ENCODE measurements at places on chromosomes 13 and 19.

DNA sequence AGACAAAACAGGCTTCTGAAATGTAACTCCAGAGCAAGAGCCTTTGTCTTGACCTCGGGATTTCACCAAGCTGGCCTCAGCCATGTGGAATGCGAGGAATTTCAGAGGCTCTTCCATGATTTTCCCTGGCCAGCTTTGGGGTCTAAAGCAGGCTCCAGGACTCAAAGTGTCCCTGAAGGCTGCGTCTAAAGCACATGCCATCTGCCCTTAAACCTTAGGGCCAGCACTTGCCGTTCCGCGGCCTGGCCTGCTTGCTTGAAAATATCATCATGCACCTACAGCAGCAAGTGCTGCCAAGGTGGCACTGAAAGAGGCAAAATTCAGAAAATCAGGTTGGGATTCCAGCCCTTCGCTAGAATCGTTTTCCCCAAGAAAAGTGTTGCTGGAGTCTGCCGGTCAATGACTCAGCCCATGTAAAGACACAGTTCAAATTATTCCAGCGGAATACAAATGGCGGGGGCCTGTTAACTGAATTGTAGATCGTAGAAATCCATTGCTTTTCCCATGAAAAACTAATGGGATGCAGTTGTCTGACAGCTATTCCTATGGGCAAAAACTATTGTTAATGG lies 105.7 kb upstream of the RAP2A start:
- no peak for DNase-seq

DNA sequence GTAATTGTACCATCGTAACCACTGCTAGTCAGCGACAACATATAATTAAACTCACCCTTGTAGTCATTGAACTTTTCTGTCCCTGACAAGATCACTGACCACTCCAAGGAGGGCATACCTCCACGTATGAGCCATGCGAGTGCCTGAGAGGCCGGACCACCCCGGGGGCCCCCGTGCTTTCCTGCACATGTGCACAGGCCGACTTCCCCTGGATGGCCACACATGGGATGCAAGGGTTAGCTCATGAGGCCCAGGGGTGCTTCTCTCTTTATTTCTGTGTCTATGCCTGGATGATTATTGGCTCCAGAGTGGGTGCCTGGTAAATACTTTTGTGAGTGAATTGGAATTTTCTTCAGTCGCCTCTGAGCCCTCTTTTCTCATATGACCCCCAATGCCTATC lies 82.8 kb upstream of the ZNF536 start:
- no peak for DNase-seq

DNA sequence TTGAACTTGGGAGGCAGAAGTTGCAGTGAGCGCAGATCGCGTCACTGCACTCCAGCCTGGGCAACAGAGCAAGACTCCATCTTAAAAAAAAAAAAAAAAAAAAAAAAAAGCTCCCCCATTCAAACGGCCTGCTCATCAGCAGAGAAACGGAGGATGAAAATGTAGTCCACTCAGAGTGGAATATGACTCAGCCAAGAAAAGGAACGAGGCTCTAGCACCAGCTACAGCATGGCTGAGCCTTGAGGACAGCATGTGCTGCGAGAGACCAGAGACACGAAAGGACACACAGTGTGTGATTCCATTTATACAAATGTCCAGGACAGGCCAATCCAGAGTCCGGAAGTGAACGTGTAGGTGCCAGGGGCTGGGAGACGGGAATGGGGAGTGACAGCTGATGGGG lies 18.1 kb upstream of the MIER2 start:
- DNase-seq = no peak

DNA sequence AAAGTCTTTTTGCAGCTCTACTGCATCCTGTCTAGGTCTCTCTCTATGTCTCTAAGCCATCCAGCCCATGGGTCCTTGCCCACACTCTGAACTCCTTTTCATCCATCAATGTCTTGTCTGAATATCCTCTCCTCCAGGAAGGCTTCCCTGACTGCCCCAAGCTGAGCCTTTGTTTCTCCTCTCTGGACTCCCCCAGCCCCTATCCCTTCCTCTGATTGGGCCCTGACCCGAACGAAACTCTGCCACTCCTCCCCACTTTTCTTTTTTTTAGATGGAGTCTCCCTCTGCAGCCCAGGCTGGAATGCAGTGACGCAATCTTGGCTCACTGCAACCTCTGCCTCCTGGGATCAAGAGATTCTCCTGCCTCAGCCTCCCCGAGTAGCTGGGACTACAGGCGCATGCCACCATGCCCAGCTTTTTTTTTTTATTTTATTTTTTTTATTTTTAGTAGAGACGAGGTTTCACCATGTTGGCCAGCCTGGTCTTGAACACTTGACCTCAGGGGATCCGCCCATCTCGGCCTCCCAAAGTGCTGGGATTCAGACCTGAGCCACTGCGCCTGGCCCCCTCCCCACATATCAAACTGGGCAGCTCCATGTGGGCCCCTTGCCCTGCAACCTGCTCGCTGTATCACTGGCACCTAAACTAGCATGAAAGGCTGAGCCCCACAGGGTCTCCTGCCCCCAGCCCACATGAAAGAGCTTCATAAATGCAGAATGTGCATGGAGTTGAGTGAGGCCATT lies 870 bp upstream of the UNC13A start:
- no peak for DNase-seq

DNA sequence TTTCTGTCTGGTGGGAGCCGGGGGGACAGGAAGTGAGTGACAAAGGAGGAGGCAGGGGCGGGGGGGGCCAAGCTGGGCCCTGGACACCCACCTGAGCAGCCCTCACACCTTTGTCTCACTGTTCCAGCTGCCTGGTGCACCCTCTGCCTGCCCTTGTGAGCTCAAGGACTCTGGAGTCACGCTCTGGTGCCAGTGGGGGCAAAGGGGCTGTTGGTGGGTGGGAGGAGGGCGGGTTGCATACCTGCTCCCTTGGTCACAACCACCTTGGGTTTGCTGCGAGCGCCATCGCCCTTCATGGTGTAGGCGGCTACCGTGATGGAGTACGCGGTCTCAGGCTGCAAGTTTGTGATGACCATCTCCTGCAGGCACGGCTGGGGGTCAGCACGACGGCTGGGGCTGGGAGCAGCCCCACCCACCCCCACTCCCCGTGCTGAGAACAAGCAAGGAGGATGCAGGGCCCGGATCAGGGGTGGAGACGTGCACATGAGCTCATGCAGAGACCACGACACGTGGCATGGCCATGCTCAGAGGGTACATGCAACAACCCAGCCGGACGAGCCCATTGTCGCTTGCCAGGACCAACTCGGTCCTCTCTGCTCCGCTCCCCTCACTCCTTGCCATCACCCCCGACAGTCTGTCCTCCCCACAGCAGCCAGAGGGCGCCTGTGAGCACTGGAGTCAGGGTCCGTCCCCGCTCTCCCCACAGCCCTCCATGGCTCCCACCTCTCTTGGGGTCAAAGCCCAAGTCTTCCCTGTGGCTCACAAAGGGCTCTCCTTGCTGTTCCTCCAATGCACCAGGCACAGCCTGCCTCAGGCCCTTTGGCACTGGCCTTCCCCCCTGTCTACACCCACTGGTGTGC lies 114.9 kb downstream of the PTPRS start:
- no peak for DNase-seq

- no peak for DNase-seq
These were observed 692.8 kb upstream of the SGCG start for GRCh38 chr13:22487932-22488331.

- DNase-seq = no peak
These were observed 23.8 kb upstream of the PEPD start for GRCh38 chr19:33545217-33545981.

DNA sequence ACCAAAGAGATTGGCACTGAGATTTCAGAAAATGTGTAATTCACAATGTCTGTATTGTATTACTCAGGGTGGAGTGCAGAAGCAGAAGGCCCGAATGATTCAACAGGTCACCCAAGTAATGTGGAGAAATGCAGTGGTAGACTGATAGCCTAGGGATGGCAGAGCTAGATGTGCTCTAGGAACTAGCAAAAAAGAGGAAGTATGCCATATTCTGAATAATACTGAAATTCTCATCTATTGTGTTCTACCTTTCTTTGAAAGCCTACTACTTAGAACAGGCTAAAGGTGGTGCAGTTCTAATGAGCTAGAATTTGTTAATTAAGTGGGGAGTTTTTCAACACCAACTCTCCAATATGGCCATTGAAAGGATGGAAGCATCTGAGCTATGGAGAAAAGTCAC lies 1449.8 kb upstream of the MIR17HG start:
- peak; percentile 60 for DNase-seq

DNA sequence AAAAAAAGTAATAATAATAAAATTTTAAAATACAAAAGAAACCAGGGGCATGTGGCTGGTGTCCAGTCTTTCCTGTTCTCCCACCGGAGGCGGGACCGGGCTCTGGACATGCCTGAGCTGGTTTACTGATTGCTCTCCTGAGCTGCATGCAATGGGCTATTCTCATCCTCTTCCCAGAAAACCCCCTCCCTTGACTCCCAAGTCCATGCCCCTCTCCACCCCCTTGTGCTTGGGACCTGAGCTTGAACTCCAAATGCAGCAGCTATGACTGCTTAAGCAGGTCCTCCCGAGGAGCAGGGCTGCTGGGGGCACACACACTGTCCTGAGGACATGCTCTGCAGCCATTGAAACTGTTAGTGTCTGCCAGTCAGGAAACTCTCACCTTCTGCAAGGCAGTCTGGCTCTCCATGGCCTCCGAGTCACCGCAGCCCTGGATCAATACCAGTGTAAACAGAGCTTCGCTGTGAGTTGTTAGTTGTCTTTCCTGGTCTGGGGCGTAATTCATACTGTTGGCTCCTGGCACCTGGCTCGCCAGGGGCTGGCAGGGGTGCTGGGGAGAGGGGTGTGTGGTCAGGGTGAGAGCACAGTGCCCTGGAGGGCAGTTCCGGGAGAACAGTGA lies 41.6 kb upstream of the CHST8 start:
- DNase-seq = no peak

DNA sequence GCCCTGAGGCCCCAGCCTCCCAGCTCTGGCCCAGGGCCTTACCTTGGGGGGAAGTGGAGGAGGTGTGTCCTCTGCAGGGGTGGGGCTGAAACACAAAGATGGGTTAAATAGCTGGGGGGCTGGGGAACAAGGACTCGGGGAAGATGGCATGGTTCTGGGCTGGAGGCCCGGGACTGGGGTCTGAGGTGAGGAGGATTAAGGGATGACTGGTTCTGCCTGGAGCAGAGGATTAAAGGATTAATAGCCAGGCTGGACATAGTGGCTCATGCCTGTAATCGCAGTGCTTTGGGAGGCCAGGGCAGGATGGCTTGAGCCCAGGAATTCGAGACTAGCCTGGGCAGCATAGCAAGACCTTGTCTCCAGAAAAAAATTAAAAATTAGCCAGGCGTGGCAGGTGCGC lies 11.6 kb downstream of the MAP4K1 start:
- DNase-seq = no peak

Measured in Kasumi-1 (cell line).